ENCODE measurements at places on chromosomes 3 and 15. TPM values are rescaled to one million over a fixed set of nuclear protein-coding genes. Genes with fewer than 3 reads are reported as not detected.

GRCh38 chr3:9248522-9249271 is 749 bp downstream of the SRGAP3 start:
- DNase-seq: no peak

Gene C2CD4B
- 2.3 TPM for total RNA-seq

GRCh38 chr3:186998937-186999368 is 68.6 kb downstream of the ST6GAL1 start:
- no peak for DNase-seq

- DNase-seq: no peak
These were observed 213.8 kb downstream of the THSD4 start for GRCh38 chr15:71329041-71329440.

Gene TLE3
- total RNA-seq: 20.4 TPM

GRCh38 chr3:129888771-129889170 is 4.7 kb downstream of the TMCC1 start:
- no peak for DNase-seq
